ENCODE measurements at places on chromosomes 2 and 18. TPM values are rescaled to one million over a fixed set of nuclear protein-coding genes. Genes with fewer than 3 reads are reported as not detected.

The SOWAHC gene
- 0.16 TPM for total RNA-seq

DNA sequence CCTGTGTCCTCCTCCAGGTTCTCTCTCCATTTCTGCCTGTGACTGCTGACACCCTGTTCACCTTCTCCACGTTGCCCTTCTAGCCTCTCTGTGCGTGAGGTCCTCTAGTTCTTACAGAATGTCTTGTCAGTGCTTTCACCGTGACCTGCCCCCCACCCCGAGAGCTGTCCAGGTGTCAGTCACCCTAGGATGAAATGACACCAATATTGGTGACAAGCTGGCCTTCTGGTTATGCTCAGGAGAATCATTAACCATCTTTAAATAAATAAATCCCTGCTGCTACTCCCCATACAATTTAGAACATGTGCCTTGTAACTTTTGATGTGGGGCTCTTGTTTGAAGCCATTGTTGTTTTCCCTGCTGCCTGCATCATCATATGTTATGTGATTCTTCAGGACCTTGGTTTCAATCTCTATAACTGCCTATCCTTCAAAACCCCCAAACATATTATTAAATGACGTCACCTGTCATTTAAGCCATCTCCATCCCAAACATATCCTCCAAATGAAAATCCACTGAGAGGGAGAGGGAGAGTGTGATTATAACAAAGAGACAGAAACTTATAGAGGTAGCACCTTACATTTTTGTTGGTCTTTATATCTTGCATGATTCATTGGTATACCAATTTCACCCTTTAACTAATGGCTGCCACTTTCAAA is 496.3 kb downstream of the PARD3B start:
- H3K4me1 ChIP-seq: peaks cover 7% of the 10 kb centered on the region
- DNase-seq: no peak
- peaks cover 2% of the 10 kb centered on the region for H3K36me3 ChIP-seq
- H3K27ac ChIP-seq: no peak overlapping the region
- H3K27me3 ChIP-seq: no peaks in the 10 kb centered on the region
- H3K4me3 ChIP-seq: no peak overlapping the region

DNA sequence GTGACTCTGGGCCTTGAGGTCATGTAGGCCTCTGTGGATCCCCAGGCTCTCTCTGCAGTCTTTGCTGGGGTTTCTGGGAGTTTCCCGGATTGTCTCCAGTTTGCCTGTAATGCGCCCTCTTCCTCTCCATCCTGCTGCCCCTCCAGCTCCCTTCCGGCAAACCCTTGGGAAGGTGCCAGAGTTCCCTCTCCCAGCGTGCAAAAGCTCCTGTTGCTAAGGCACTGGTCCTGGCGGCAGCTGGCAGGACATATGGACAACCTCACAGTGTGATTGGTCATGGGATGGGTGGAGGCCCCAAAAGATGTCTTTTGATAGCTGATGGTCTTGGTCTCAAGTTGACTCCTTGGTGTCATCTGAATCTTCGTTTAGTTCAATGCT is 320.1 kb downstream of the CYP26B1 start:
- no peak overlapping the region for H3K27ac ChIP-seq
- H3K4me3 ChIP-seq: no peak overlapping the region

DNA sequence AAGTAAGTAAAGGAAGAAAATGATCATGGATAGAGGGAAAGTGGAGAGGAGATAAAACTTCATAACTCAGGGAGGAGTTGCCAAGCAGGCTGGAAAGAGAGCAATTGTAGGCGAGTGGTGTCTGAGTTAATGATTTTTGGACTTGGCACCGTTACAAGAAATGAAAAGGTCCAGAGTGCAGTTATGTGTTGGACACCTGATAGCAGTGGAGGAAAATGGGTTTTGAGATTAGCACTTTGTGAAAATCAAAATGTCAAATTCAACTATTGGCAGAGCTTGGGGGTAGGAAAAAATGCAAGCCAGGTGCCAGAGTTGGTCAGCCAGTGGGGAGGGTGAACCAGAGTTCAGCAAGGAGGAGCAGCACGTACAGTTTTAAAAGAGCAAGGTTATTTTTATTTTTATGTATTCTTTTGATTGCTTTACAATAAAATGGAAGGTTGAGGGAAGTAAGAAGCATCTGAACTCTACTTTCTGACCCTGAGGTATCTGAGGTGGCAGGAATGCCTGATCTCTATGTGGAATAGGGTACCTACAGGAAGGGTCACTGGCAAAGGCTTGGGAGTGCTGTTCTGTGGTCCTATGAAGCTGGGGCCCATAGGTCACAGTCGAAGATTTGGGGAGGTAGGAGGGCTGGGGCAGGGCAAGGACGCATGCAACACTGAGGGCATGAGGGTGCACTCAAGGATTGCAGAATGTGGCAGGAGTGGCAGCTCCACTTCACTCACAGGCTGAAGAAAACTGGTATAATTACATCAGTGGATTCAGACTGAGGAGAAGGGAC is 127.5 kb downstream of the CD8B2 start:
- H3K4me3 ChIP-seq: no peak overlapping the region
- peaks cover 9% of the 10 kb centered on the region for H3K27me3 ChIP-seq
- H3K27ac ChIP-seq: no peak overlapping the region
- no peaks in the 10 kb centered on the region for H3K36me3 ChIP-seq

GRCh38 chr2:190766595-190766994 is 114.0 kb upstream of the GLS start:
- peaks cover 3% of the 10 kb centered on the region for H3K27me3 ChIP-seq
- H3K27ac ChIP-seq: no peak overlapping the region
- no peaks in the 10 kb centered on the region for H3K36me3 ChIP-seq

GRCh38 chr2:206611191-206611590 is 31.1 kb upstream of the FAM237A start:
- no peak overlapping the region for H3K27ac ChIP-seq
- no peak overlapping the region for H3K4me3 ChIP-seq
- no peaks in the 10 kb centered on the region for H3K36me3 ChIP-seq
- H3K4me1 ChIP-seq: no peaks in the 10 kb centered on the region
- H3K27me3 ChIP-seq: peaks cover 4% of the 10 kb centered on the region

The NEU4 gene
- total RNA-seq: not detected

The KIAA2012 gene
- total RNA-seq: not detected

GRCh38 chr2:46448641-46449040 is 30.7 kb upstream of the TMEM247 start:
- H3K27ac ChIP-seq: no peak overlapping the region
- peaks cover 10% of the 10 kb centered on the region for H3K36me3 ChIP-seq
- DNase-seq: no peak

DNA sequence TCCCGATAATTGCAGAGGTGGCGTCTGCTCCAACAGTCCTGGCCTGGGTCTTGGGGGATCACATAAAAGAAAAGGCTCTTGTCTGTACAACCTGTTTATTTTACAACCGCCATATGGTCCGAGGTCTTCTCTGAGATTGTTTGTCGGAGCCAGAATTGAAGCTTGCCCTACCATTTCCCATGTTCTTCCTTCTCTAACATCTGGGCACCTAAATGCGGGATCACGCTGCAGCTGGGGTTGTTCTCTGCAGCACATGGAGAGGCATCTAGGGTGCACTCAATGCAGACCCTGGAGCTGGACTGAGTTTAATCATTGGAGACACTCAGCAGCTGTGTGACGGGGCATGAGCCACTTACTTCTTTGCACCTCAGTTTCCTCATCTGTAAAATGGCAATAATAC is 107.7 kb downstream of the ACKR3 start:
- no peaks in the 10 kb centered on the region for H3K36me3 ChIP-seq
- DNase-seq: no peak
- H3K27ac ChIP-seq: no peak overlapping the region
- no peak overlapping the region for H3K4me3 ChIP-seq

The G6PC2 gene
- total RNA-seq: not detected

GRCh38 chr2:220935789-220936321 is 636.2 kb downstream of the EPHA4 start:
- H3K36me3 ChIP-seq: no peaks in the 10 kb centered on the region
- H3K4me1 ChIP-seq: no peaks in the 10 kb centered on the region
- H3K27ac ChIP-seq: no peak overlapping the region
- DNase-seq: no peak

DNA sequence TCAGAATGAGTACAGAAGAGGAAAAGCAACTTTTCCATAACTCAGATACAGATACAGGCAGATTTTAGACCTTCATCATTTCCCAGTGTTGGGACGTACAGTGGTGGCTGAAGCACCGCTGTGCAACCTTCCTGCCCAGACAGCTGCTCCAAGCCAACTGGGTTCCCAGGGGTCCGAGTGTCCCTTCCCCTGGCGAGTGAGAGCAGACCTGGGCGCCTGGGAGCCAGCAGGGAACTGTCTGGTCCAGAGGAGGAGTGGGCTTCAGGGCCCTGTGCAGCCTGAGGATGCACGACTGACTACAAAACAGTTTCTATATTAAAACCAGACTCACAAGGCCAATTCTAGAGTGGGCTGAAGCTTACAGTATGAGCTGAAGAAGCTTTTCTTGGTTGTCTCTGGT is 11.1 kb upstream of the OR6B2 start:
- peaks cover 18% of the 10 kb centered on the region for H3K27me3 ChIP-seq
- no peaks in the 10 kb centered on the region for H3K4me1 ChIP-seq
- no peak for DNase-seq
- no peak overlapping the region for H3K4me3 ChIP-seq
- H3K36me3 ChIP-seq: no peaks in the 10 kb centered on the region
- H3K27ac ChIP-seq: no peak overlapping the region

DNA sequence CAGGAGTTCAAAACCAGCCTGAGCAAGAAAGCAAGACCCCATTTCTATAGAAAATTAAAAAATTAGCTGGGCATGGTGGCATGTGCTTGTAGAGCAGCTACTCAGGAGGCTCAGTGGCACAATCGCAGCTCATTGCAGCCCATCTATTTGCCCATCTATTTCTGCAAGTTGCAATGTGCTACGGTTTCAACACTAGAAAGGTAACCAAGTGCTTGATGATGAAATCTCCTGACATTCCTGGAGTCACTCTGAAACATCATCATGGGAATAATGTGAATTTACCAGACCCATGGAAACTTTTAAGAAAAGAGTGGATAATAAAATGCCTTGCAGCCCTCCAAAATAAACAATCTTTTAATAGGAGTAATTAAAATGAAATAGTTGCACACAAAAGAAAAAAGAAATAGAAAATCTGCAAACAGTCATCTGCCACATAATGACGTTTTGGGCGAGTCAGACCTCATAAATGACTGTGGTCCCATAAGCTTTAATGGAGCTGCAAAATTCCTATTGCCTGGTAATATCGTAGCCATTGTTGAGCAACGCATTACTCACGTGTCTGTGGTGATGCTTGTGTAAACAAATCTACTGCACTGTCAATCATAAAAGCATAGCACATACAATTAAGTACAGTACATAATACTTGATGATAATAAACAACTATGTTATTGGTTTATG is 46.6 kb upstream of the AMMECR1L start:
- no peak overlapping the region for H3K4me3 ChIP-seq
- H3K27me3 ChIP-seq: no peaks in the 10 kb centered on the region
- DNase-seq: no peak
- H3K27ac ChIP-seq: no peak overlapping the region
- H3K4me1 ChIP-seq: no peaks in the 10 kb centered on the region
- no peaks in the 10 kb centered on the region for H3K36me3 ChIP-seq

The ANKRD29 gene
- not detected for total RNA-seq

The MYOM1 gene
- total RNA-seq: 5.6 TPM

DNA sequence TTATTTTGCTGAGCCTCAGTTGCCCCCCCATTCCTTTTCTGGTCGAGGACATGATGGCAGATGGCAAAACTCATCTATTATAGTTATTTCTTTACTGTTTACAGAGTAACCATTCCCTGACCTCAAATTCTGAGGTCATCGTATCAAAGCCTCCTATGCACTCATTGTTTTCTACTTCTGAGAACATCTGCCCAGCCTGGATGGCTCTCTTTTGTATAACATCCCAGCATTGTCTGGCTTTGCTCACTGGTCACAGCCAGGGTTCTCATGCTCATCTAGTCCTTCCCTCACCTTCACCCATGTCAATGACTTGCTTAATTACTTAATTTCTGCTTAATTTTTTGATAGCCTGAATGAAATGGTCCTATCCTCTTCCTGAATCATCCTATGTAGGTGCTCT is 472.1 kb downstream of the PARD3B start:
- no peaks in the 10 kb centered on the region for H3K27me3 ChIP-seq
- H3K36me3 ChIP-seq: no peaks in the 10 kb centered on the region
- no peak overlapping the region for H3K27ac ChIP-seq
- H3K4me1 ChIP-seq: peaks cover 6% of the 10 kb centered on the region
- DNase-seq: no peak

The ADD2 gene
- 10.9 TPM for total RNA-seq

DNA sequence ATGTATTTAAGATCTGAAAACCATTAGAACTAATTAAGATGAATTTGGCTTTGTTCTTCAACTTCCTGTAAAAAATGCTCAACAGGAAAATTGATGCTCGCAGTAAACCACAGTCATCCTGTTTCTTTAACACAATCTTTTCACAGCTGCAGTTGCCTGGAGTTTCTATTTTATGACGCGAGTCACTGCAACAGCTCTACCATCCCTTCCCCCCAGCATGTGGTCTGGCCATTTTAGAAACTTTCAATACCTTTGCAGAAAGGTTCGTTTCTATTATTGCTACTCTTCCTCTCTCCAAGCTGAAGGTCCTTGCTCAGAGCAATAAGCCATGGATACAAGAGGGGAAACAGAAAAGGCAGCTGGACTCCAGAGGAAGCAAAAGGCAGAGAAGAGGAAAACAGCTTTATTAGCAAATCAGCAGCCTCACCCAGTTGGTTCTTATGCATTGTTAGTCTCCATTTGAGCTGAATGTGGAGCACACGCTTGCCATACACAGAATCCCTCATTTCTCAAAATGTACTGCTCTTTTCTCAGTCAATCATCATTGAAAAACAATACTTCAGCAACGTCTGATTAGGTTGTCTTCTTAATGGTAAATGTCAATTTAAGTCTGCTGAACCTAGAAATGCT is 3.9 kb downstream of the WIPF1 start:
- H3K4me3 ChIP-seq: peak overlapping the region; percentile 89
- peak; percentile 88 for DNase-seq
- peaks cover 43% of the 10 kb centered on the region for H3K4me1 ChIP-seq

- DNase-seq: no peak
- H3K36me3 ChIP-seq: no peaks in the 10 kb centered on the region
- no peak overlapping the region for H3K27ac ChIP-seq
- peaks cover 6% of the 10 kb centered on the region for H3K4me1 ChIP-seq
- H3K27me3 ChIP-seq: peaks cover 8% of the 10 kb centered on the region
Measured at GRCh38 chr2:1546023-1546591, 132.8 kb downstream of the TPO start.

The ANO7 gene
- total RNA-seq: 0.77 TPM

The GREB1L gene
- total RNA-seq: not detected
